ENCODE measurements at places on chromosomes 11 and 22. TPM values are rescaled to one million over a fixed set of nuclear protein-coding genes. Genes with fewer than 3 reads are reported as not detected.

DNA sequence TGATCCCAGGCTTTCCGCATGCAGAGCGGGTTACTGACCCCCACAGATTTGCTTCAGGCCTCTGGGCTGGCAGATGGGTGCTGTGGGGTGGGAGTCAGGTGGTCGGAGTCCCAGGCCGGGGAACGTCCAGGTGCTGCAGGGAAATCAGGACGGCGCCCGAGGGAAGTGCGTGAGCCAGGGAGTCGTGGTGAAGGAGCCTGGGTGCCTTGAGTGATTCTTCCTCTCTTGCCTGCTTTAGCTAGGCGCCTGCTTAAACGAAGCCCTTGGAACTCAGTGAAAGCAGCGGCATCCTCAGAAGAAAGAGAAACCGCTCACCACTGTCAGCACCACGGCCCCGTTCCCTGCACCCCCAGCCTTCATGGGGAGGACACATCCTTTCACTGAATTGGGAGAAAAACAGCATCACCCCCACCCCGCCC, 455.6 kb downstream of the BRD1 start:
- H3K4me3 ChIP-seq = no peak overlapping the region
- H3K27me3 ChIP-seq = no peaks in the 10 kb centered on the region
- H3K36me3 ChIP-seq = no peaks in the 10 kb centered on the region
- no peaks in the 10 kb centered on the region for H3K4me1 ChIP-seq
- H3K27ac ChIP-seq = no peak overlapping the region
- DNase-seq = no peak

DNA sequence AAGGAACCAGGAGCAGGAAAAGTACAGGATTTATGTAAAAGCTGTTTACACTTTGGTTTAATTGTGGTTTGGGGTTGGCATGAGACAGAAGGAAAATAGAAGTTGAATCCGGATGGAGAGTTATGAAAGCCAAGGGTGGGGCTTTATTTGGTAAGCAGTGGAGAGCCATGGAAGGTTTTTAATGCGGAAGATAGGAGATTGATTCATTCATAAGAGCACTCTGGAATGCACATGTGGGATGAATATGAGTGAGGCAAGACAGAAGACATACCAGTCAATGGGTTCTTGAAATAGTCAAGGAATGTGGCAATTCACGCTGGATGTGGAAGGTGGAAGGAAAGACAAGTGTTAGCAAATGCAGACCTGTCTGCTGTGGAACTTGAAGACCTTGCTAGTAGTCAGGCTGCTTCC, 9.3 kb upstream of the GLB1L3 start:
- no peak overlapping the region for H3K4me3 ChIP-seq
- no peaks in the 10 kb centered on the region for H3K4me1 ChIP-seq
- no peaks in the 10 kb centered on the region for H3K36me3 ChIP-seq

SLN gene
- not detected for total RNA-seq

DNA sequence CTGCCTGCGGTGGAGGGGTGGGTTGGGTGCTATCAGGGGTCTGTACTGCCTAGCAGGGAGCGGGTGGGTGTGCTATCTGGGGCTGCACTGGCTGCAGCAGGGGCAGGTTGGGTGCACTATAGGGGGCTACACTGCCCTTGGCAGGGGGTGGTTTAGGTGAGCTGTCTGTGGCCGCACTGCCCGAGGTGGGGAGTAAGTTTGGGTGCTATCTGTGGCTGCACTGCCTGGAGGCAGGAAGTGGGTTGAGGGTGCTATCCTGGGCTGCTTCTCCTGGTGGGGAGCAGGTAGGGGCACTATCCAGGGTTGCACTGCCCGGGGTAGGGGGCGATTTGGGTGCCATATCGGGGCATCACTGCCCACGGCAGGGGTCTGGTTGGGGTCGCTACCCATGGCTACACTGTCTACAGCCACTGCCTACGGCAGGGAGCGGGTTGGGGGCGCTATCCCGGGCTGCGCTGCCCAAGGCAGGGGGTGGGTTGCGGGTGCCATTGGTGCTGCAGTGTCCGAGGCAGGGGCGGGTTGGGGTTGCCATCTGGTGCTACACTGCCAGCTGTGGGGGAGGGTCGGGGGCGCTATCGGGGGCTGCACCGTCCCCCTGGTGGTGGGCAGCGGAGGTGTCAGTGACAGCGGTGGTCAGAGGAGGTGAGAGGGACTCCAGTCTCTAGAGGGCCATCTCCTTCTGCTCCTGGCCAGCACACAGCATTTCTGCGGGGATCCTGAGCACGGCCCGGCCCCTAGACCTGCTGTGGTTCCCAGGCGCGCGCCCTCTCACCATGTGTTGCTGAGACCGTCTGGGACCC, 1.3 kb upstream of the RFPL2 start:
- H3K4me1 ChIP-seq = peaks cover 5% of the 10 kb centered on the region
- no peak for DNase-seq
- H3K27ac ChIP-seq = no peak overlapping the region
- no peaks in the 10 kb centered on the region for H3K36me3 ChIP-seq
- H3K27me3 ChIP-seq = no peaks in the 10 kb centered on the region

OSM gene
- 0.26 TPM for total RNA-seq

GAL3ST1 gene
- total RNA-seq = 3.1 TPM

DNA sequence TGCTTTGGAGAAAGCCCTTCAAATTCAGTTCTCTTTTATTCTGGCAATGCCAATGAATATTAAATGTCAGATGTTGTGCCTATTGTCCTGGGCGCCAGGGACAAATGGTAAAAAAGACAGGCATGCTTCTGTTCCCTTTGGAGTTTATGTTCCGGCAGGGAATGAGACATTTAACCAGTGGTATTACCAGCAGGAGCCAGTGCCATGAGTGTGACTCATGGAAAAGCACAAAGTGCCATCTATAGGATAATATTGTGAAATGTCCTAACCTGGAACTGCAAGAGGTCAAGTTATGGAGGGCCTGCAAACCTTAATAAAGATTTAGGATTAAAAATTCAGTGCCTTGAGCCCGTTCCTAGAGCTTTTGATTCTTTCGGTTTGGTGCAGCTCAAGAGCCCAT, 39.5 kb downstream of the REXO2 start:
- no peak overlapping the region for H3K4me3 ChIP-seq
- no peak overlapping the region for H3K27ac ChIP-seq
- no peaks in the 10 kb centered on the region for H3K4me1 ChIP-seq

DNA sequence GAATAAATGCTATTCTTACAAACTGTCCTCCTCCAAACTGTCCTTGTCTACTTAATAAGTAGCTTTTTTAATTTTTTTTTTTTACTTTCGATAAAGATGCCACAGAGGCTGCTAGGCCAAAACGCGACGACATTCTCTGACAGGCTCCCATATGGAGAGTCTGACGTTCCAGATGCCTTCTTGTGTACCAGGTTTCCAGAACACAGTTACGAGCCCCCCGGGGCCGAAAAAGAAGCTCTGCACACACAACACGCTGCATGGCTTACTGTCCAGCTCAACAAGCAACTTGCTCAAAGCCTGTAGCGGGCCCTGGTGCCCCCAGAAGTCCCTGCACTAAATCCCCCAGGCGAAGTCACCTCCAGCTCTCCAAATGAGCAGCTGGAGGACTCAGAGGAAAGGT, 39.3 kb downstream of the LARGE1 start:
- H3K36me3 ChIP-seq = no peaks in the 10 kb centered on the region
- H3K4me1 ChIP-seq = no peaks in the 10 kb centered on the region
- no peak for DNase-seq
- H3K4me3 ChIP-seq = no peak overlapping the region

GRCh38 chr22:29531419-29531818, 22.1 kb downstream of the THOC5 start:
- peaks cover 83% of the 10 kb centered on the region for H3K36me3 ChIP-seq
- no peaks in the 10 kb centered on the region for H3K27me3 ChIP-seq
- no peak for DNase-seq
- no peaks in the 10 kb centered on the region for H3K4me1 ChIP-seq
- H3K4me3 ChIP-seq = no peak overlapping the region
- H3K27ac ChIP-seq = no peak overlapping the region

- H3K4me3 ChIP-seq = no peak overlapping the region
- no peaks in the 10 kb centered on the region for H3K4me1 ChIP-seq
- no peak for DNase-seq
- no peaks in the 10 kb centered on the region for H3K36me3 ChIP-seq
- no peaks in the 10 kb centered on the region for H3K27me3 ChIP-seq
Observed at GRCh38 chr22:47605441-47605840, 843.0 kb downstream of the TBC1D22A start.

- H3K4me1 ChIP-seq = no peaks in the 10 kb centered on the region
- H3K27ac ChIP-seq = no peak overlapping the region
- no peak overlapping the region for H3K4me3 ChIP-seq
- H3K36me3 ChIP-seq = no peaks in the 10 kb centered on the region
- no peaks in the 10 kb centered on the region for H3K27me3 ChIP-seq
- no peak for DNase-seq
Observed at GRCh38 chr11:118497831-118498230, 29.4 kb upstream of the TTC36 start.

- H3K4me1 ChIP-seq = no peaks in the 10 kb centered on the region
- H3K27me3 ChIP-seq = no peaks in the 10 kb centered on the region
- no peak overlapping the region for H3K4me3 ChIP-seq
Observed at GRCh38 chr11:60221692-60222091, 21.2 kb downstream of the MS4A4E start.

DNA sequence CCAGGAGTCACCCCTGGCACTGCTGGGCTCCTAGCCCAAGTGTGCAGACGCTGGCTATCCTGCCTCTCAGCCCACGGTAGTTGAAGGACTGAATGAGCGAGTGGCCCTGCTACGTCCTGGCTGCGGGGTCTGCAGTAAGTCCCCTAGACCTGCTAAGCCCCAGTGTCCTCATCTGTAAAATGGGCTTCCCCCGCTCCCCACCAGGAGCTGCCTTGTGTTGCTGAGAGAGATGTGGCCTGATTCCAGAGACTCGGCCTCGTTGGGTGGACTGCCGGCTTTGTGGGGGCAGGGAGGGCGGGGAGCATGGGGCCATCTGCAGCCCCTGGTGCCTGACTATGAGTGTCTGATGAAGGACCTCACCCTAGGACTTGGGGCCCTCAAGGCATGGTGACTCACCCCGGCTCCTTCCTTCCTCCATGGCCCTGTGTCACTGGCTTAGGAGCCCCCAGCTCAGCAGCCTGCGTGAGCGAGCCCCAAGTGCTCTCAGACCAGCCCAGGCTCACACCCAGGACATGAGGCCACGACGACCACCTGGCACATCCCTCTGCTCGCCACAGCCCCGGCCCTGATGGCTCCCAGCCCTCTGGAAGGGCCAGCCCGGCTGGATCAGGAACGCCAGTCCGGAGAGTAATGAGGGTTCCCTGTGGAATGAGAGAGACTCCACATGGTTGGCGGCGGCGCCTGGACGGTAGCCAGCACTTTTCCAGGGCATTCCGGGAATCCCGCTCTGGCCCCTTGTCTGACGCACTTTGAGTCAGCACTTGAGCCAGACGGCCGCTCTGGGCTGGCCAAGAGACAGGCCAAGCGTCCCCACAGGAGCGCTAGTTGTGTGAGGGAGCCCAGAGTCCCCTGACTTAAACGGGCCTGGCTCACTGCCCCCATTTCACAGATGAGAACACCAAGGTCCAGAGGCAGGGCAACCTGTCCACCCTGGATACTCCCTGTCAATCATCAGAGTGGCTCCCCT, 50.5 kb upstream of the SHISAL1 start:
- no peak overlapping the region for H3K4me3 ChIP-seq
- no peaks in the 10 kb centered on the region for H3K36me3 ChIP-seq
- peak; percentile 36 for DNase-seq
- H3K27ac ChIP-seq = no peak overlapping the region
- no peaks in the 10 kb centered on the region for H3K27me3 ChIP-seq

DNA sequence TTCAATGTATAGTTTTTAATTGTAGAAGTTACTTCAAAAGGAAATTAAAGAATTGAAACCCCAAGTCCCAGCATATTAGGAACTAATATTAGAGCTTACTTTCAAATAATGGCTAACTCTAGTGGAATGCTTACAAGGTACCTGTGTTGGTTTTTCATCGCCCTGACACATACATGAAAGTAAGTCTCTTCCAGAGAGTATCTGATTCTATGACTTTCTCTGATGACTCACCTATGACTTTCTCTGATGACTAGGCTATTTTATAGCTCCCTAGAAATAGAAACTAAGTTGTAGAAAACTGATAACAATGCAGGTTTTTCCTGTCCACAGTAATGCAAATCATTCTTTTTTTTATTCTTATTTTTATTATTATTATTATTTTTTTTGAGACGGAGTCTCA, 33.6 kb upstream of the MMP7 start:
- no peak overlapping the region for H3K4me3 ChIP-seq
- H3K27me3 ChIP-seq = no peaks in the 10 kb centered on the region
- DNase-seq = no peak
- no peaks in the 10 kb centered on the region for H3K36me3 ChIP-seq
- no peak overlapping the region for H3K27ac ChIP-seq
- H3K4me1 ChIP-seq = no peaks in the 10 kb centered on the region

DNA sequence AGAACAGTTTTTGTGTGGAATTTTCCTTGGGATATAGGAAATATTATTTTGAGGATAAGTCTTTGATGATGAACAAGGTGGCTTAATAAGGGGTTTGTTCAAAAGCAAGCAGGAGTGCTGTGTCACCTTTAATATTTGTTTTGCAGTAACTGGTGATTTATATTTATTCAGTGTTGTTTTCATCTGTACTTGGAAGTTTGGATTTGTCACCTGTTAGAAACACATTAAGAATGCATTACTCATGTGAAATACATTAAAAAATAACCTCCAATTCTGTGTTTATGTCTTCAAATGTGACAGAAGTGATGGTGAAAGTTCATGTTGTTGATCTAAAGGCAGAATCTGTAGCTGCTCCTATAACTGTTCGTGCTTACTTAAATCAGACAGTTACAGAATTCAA, 70.5 kb downstream of the DKK3 start:
- no peaks in the 10 kb centered on the region for H3K4me1 ChIP-seq
- H3K4me3 ChIP-seq = no peak overlapping the region
- no peak overlapping the region for H3K27ac ChIP-seq

- no peak for DNase-seq
- peaks cover 38% of the 10 kb centered on the region for H3K27me3 ChIP-seq
- H3K27ac ChIP-seq = no peak overlapping the region
- no peaks in the 10 kb centered on the region for H3K36me3 ChIP-seq
Observed at GRCh38 chr22:41909310-41910049, 5.4 kb downstream of the SHISA8 start.

GRCh38 chr11:27886857-27887256, 186.6 kb upstream of the BDNF start:
- H3K27ac ChIP-seq = no peak overlapping the region
- H3K4me1 ChIP-seq = no peaks in the 10 kb centered on the region
- H3K27me3 ChIP-seq = no peaks in the 10 kb centered on the region

GRCh38 chr11:10902301-10903063, 44.6 kb upstream of the ZBED5 start:
- no peak for DNase-seq
- no peak overlapping the region for H3K4me3 ChIP-seq
- no peak overlapping the region for H3K27ac ChIP-seq
- H3K27me3 ChIP-seq = no peaks in the 10 kb centered on the region
